ENCODE measurements at places on chromosomes 13 and 19.

GRCh38 chr13:38483623-38484022 is 134.0 kb downstream of the UFM1 start:
- no peak for DNase-seq

DNA sequence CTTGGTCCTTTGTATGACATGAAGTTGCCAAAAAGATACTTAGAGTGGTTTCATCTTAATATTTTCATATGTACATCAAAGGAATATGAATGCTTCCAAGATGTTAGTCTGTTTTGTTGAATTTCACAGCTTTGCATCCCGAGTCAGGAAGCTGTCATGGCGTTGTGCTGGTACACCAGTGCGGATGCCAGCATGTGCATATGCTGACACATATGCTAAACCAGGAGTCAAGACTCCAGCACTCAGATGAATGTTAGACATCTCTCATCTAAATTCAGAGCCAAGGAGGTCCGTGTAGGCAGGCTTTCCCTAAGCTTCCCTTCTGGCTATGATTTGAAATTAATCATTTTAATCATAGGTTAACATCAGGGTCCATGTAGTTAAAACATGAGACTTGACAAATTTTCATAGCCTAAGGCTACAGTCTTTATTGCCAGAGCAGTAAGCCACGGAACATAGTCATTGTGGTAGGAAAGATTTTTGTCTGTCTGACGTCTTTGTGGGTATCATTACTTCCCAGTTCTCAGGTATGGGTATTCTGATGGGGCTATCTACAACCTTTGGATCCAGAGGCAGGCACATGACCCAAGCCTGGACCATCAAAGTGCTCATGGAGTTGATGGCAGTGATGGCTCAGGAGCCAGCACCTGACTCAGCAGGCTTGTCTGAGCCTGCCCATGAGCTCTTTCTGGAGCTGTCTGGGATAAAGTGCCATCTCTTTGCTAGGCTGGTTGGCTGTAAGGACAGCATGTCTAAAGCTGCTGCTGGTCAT is 246.1 kb downstream of the KCNRG start:
- no peak for DNase-seq

DNA sequence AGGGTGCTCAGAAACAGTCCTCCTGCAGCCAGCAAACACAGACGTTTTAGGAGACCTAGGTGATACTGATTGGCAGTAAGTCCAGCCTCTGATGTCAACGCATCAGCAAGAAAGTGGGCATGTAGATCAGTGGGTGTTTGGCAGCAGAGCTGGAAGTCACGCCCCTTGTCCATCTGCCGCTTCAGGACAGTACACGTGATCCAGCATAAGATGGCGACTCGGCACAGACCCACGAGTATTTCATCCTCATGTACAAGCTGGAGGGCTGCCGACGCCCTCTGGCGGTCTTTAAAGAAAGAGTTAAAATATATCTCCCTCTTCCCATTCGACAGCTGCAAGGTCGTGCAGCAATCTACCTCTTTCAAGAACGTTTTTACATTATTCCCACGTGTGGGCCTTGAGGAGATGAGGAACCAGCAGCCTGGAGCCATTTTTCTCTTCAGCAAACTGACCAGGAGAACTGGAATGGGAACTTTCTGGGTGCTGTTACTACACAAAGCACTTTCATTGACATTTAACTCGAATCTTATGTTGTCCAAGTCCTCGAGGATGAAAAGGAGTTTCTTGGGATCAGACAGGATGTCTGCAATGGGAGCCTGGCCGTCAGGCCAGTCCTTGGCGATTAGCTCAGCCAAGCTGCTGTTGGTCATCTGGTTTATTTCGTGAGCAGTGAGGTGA is 22.3 kb downstream of the NLRP11 start:
- no peak for DNase-seq

DNA sequence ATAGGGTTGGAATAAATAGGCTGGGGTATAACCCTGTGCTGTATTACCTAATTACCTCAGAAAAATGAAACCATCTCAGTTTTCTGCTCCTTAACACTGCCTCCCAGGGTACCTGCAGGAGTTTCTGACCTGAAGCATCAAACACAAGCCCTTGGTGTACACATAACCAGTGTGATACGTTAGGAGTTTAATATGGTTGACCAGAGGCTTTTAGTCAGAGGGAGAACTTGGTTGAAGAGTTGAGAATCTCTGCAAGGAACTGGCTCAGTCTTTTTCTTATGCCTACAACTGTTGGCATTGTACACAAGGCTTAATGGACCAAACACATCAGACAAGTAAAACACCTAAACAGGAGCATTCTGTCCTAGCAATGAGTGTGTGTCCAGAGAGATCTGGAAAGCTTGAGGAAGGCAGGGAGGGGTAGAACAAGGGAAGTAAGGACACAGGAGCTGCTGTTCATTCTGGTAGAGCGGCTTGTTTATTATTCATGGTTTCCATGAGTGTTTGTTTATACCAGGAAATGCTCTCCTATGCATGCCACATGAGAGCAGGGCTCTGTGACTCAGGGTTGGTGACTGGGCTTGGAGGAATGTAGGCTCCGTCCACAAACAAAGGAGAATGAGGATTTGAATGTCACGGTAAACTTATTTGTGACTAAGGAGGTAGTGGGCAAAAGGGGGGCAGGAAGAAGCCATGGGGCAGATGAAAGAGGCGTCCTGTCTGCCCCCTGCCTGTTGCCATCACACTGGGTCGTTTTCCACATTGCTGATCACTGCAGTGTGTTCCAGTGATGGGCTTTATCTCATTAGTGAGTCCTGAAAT is 11.9 kb upstream of the SPATA13 start:
- no peak for DNase-seq

DNA sequence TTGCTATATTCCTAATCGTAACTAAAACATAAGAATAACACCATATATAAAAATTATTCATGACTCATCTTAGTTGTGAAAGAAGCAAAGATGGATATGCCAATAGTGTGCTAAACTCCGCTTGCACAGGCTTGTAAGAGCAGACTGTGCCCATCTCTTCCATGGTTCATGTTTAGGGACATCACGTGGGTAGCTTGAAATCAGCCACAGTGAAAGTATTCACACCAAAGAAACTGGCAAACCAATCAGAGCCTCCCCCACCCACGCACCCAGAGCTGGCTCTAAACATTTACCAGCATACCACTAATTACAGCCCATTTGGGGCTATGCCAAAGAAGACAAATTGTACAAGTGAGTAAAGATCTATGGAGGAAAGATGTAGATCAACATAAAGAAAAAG is 147.5 kb downstream of the DIAPH3 start:
- DNase-seq = no peak

GRCh38 chr13:32474999-32475792 is 47.3 kb upstream of the N4BP2L1 start:
- DNase-seq = no peak

GRCh38 chr19:4908360-4908759 is 941 bp upstream of the UHRF1 start:
- DNase-seq = no peak

DNA sequence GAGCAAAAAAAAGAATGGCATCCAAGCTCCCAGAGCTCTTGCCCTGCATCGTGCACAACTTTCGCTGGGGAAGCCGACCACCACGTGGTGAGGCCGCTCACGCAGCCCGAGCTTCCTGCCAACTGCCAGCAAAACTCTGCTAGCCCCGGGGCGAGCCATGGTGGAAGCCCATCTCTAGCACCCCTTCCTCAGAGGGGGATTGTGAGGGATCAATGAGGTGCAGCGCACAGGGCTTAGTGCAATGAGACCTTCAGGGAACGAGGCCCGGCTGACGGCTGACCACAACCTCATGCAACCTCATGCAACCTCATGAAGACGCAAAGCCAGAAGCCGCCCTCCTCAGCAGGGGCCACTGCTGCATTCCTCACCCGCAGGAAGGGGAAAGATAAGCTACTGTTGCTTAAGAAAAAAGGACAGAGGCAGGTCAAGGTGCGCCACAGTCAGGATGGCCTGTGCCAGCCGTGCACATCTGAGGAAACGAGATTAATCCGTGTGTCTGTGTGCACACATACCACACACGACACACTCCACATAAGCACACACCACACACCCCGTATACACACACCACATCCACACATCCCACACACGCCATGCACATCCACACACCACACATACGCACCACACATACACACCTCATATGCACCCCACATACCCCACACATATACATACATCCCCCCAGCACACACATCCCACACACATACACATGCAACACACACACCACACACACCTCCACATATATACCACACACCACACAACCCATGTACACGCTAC is 9.6 kb downstream of the HSPBP1 start:
- no peak for DNase-seq

- no peak for DNase-seq
Observed at GRCh38 chr13:45768656-45769479, 66.7 kb downstream of the CBY2 start.

GRCh38 chr13:20369886-20370361 is 137.8 kb upstream of the GJB6 start:
- DNase-seq = no peak

DNA sequence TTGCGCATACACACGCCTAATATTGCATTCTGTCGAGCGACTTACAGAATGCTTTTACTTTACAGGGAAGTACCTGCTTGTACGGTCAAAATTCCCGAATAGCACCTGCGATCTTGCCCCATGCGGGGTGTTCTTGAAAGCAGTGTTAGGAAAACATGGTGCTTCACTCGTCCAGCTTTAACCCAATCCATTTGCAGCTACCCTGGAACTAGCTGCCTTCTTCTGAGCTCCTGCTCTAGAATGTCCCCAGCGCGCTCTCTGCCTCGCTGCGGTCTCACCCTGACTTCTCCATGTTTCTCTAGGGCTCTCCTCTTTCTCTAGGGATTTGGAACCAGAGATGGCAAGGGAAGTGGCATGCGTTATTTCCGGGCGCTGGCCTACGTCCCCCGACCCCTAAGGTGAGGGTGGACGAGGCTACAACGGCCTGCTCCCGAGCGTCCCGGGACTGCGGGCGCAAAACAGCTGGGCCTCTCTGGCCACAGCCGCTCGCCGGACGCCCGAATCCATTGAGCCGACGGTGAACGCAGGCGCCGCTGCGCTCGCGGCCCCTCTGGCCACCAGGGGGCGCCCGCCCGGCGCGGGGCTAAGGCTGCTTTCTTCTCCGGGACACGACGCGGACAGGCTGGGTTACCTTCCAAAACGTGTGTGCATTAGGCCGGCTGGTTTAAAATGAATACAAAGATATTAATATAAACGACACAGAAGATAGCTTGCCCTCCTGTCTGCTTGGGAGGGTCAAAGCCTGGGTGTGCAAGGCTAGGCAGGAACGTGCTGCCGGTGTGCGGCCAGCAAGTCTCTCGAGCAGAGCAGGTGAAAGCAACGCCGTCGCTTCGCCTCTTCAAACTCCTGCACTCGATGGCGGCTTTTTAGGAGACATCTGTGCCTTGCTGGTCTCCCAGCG is 1.8 kb upstream of the SPRY2 start:
- peak; percentile 85 for DNase-seq

DNA sequence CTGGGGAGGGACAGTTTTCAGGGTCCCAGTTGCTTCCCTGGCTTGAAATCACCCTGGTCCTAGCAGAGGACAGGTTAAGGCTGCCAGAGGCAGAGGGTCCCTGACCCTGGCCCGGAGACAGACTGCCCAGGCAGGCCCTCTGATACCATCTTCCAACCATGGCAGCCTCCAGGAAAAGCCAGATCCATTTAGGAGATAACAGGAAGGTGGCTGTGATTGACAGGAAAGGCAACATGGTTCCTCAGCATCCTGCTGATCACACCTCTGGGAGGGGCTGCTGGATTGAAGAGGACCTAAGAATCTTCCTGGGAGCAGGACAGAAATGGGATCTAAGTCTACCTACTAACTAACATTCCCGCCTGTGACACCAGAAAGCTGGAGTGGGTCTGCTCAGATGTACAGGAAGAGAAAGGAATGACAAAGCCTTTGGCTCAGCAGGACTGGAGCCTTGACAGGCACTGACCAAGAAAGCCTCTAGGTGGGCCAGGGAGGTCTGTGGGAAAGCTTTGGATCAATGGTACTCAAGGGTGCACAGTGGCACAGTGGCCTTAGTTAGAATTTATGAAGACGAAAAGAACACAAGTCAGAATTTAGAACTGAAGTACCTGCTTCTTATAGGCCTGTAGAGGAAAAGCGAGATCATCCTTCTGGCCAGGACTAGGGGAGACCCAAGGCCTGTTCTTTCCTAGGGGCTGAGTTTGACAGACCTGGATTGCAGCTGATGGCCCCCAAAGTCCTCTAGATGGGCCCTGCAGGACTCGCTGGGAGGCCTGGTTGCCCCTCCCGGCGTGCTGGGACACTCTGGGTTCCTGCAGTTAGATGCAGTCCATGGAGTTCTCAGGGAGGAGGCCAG is 2.3 kb upstream of the PRKACA start:
- DNase-seq = no peak

GRCh38 chr19:12628040-12629022 is 17.6 kb downstream of the ZNF791 start:
- no peak for DNase-seq

DNA sequence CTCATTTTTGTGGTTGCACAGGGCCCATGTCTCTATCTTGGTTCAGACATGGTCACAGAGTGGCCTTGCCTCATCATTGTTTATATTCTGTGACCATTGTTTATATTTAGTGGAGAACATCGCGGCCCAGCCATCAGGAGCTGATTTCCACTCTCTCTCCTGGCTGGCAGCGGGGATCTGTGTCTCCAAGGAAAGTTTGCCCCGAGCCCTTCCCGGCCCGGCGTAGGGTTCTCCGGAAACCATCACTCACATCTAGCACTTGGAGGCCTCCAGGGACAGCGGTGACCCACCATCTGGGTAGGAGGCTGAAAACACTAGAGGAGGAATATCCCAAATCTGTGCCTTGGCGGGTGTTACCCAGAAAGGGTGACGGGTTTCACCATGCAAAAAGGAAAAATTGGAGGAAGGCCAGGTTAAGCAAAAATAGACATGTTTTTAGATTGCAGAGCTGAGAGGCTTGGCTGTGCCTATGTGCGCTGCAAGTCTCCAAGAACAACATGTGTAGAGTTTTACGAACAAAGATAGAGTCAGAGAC is 726 bp upstream of the ZNF358 start:
- no peak for DNase-seq

- DNase-seq = no peak
Observed at GRCh38 chr13:64884976-64885375, 2345.2 kb downstream of the PCDH9 start.
